ENCODE measurements at places on chromosomes 1 and 21.

DNA sequence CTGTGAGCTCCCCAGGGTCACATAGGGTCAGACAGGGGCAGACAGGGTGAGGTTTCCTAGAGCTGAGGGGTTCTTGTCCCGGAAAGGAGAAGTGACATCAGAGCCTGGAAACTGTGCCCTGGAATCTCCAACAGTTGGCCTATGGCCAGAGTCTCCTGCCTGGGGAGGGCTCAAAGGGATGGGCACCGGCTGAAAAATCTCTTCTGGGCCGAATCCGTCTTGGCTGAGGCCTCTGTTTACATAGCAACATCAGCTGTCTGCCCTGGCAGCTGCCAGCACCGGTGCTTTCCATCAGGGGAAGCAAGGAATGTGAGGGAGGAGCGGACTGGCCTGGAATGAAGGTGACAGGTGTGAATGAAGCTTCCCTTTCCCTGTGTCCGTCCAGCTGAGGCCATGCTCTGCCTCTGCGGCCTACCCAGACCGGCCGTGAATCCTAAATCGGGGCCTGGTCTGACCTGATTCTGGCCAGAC, 30.7 kb downstream of the VASH2 start:
- no peak for DNase-seq

DNA sequence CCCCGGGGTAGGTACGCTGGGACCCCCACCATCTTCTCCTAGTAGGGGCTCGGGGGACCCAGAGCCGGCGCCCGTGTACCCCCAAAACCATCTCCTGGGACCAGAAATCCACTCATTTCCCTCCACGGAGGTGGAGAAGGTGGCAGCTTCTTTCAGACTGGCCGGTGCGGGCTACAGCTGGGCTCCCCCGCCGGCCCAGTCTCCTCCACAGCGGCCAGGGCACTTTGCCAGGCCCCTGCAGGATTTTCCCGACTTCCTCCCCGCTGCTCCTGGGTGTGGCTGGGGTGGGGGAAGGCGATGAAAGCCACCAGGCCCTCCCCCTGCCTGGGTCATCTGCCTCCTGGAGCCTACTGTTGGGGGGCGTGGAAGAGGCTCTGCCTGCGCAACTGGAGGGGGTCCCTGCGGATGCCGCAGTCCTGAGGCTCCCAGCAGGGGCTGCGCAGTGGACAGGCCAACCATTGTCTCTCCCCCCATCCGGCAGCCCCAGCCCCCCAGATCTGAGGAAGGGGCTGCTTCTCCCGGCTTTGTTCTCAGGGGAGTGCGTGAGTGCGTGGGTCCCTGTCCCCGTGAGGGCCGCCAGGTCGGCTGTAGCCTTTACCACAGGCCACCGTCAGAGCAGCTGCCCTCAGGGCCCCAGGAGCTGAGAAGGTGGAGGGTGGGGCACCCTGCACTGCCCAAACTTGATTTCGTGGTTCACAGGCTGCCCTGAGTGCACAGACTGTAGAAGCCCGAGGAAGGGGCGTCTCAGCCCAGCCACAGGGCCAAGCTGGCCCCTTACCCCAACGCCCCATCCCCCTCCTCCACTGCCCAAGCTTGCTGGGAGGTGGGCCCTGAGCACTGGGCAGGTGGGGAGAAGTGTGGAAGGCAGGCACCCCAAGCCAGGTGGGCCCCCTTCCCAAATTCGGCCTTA, 1.3 kb downstream of the AGRN start:
- DNase-seq, result no peak

DNA sequence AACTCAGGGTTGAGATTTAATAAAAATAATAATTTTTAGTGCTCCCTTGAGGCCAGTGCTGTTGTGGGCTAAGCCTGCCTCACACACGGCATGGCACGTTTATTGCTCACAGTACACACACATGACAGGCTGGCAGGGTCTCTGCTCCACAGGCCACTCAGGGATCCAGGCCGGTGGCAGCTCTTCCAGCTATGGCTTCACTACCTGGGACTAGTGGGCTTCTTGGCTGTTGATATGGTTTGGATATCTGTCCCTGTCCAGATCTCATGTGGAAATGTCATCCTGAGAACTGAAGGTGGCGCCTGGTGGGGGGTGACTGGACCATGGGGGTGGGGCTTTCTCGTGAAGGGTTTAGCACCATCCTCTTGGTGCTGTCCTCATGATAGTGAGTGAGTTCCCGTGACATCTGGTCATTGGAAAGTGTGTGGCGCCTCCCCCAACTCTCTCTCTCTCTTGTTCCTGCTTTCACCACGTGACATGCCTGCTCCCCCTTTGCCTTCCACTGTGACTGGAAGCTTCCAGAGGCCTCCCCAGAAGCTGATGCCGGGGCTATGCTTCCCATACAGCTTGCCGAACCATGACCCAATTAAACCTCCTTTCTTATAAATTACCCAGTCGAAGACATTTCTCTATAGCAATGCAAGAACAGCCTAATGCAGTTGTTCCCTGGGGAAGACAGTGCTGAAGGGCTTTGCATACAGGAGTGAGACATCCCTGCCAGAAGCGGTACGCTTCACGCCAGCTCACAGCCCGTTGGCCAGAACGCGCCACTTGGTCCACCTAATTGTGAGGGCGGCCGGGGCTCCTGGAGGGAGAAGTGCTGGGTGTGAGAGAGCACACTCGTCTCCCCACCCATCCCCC, 226.9 kb upstream of the C1orf174 start:
- DNase-seq, result no peak

DNA sequence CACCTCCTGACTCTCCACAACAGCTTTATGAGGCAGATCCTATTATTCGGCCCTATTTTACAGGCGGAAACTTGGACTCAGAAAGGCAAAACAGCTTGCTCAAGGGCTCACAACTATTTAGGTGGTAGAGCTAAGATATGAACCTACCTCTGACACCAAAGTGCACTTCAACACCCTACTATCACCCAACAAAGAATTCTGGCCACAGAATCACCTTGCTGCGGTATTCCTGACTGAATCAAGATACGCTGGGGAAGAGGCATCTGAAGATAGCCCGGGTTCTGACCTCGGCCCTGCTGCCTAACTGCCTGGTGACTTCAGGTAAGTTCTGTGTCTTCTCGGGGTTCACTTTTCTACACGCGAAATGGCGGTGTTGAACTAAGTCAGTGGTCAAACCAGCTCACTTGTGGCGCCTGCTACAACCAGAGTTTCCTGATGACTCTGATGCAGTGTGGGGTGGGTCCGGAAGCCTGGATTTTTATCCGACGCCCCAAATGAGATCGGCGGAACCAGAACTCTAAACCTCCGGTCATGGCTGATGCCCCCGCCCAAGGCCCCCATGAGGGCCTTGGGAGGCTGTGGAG, 608 bp downstream of the PEF1 start:
- no peak for DNase-seq

GRCh38 chr1:242147096-242147976, 148.4 kb upstream of the MAP1LC3C start:
- DNase-seq, result no peak

DNA sequence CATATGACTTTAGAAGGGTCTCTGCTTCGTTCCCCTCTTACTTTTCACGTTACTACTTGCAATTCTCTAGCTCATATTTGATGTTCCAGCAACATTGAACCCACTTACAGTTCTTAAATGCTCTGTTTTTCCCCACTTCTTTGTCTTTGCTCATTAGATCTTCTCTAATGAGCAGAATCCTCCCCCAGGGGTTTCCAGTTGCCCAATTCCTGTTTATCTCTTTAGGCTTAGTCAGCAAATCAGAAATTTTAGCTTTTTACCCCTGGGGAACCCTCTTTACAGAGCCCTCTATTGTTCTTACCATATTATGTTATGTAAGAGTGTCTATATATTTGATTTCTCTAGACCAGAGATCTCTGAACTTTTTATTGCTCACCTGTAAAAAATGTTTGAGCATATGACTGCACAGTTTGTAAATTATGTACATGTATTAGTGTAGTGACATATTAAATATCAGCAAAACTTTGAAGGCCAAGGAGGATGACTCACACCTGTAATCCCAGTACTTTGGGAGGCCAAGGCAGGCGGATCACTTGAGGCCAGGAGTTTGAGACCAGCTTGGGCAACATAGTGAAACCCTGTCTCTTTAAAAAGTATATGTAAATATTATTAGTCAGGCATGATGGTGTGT, 71.4 kb downstream of the FNBP1L start:
- DNase-seq, result no peak

DNA sequence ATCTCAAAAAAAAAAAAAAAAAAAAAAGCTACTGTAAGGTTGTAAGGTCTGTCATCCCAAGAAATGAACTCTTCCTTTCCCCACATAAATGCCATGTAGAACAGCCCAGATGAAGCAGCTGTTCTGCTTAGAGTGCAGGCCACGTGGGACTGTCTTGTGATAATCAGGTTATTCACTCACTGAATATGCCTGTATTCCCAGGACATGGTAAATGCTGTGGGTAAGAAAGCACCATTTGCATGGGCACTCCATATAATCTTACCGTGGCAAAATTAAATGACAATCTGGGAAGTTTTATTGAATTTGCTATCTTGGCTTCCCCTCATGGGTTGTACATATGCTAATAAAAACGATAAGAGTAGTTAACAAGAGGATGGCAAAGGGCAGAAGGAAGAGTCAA, 13.8 kb downstream of the RGS5 start:
- DNase-seq, result no peak

DNA sequence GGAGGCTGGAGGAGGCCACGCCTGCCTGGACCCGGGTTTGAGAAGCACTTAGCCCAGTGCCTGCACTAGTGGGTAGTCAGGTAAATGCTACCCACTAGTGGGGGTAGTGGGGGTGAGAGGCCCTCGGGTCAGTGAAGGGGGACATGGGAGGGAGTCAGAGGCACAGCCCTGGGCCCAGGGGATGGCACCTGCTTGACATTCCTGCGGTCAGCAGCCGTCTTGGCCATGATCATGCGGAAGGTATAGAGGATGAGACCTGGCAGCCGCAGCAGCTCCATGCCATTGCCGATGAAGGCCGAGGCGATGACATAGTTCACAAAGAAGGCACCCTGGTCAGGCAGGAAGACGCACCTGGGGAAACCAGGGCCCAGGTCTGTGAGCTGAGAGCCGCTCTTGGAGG, 28.7 kb downstream of the TMEM63A start:
- no peak for DNase-seq

- DNase-seq, result no peak
These were observed 90.8 kb upstream of the TMPRSS2 start for GRCh38 chr21:41598561-41599431.

DNA sequence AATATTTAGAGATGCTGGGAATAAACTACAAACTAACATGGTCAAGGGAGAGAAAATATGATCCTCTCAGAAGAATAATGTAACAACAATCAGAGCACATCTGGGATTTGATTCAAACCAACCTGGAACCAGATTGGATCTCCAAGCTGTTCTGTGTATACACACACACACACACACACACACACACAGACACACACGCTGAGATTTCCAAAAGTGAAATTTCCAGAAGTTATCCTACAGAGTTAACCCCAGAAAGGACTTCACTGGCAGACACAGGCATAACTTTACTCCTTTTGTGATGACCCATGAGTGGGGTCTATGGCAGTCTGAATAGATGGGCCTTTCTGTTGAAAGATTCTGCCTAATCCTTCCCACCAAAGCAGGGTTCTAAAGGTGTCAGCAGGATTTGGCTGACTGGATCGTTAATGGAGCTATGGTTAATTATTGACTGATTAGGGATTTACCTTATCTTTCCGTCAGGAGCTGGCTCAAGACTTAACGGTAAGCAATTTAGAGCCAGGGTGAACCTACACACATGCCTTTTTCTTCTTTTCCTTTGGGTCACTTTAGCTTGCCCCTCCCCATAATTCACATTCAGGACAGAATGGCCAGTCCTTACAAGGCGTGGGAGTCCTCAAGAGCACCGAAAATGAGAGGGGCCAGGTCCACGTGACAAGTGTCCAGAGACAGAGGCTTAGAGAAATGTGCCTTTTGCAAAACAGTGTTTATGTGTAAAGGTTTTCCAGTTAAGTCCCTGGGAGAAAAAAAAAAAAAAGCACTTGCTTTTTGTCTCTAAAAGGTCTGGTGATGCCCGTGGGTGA, 10.9 kb upstream of the PROX1 start:
- DNase-seq, result no peak

- no peak for DNase-seq
These were observed 14.9 kb downstream of the MAP7D1 start for GRCh38 chr1:36170643-36171412.

- no peak for DNase-seq
These were observed 139.7 kb downstream of the SLC30A10 start for GRCh38 chr1:219788700-219789099.

DNA sequence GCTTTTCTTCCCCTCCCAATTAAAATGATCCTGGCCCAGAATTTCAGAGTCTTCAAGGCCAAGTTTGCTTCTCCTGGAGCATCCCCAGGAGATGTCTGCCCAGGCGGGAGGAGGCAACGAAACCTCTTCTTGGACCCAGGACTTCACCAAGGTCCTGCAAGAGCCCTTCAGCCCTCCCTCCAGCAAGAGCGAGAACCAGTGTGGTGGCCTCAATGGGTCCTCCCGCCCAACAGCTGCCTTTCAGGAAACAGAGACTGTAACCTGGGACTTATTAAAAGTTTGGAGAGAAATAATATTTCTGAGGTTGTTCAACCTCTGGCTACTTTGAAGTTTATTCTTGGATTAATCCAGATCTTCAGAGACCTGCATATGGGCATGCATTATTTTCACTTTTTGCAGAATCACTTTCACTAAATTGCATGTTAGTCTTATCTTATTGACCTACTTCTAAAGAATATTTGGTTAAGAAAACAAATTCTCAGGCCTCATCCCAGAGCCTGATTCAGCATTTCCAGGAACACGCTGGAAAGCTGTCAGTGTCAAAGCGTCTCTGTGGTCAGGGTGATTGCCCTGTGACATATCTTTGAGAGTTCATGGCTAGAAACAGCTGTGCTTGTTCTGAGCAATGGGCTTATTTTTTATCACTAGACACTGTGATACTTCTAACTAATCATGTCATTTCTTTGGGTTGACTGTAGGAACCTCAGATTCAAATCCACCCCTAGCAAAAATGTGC, 66.0 kb upstream of the CLDN14 start:
- no peak for DNase-seq

- DNase-seq, result no peak
These were observed 166.6 kb downstream of the CLEC20A start for GRCh38 chr1:178330153-178330552.

DNA sequence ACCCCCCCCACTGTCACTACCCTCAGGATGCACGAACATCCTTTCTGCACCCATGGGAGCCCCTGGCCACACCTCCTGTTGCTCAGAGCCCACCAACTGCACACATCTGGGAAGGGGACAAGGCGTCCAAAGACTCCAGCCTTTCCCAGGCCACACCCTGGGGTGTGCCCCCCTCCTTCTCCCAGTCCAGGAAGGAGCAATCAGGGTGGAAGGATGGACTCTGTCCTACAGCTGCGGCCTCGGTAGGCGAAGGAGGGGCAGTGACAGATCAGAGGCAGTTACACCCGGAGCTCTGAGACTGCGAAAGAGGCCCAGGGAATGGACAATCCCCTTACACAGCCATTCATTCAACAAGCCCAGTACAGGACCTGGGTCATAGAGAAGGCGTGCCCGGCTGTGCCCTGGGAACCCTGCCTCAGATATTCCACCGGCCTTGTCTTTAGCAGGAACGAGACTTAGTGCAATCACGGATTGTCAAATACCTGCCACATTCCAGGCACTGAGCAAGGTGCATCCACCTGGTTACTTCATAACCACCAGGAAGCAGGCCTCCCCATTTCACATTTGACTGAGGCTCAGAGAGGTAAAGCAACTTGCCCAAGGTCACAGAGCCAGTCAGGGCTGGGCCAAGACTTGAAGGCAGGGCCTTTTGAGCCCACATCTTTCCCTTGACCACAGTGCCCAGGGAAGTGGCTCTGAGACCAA, 9.4 kb downstream of the HSPG2 start:
- no peak for DNase-seq

Measured in stimulated activated CD4-positive, alpha-beta T cell treated with anti-CD3 and anti-CD28 coated beads, TNF-alpha, amount 100 ng/mL, for 1 hour (primary cell).